ENCODE measurements at places on chromosomes 7 and 10. TPM values are rescaled to one million over a fixed set of nuclear protein-coding genes. Genes with fewer than 3 reads are reported as not detected.

The IGFBP1 gene
- not detected for polyA plus RNA-seq

The IFIT5 gene
- polyA plus RNA-seq: 9.3 TPM

The RTKN2 gene
- not detected for polyA plus RNA-seq

The HOXA9 gene
- polyA plus RNA-seq: not detected

The ZPBP gene
- not detected for polyA plus RNA-seq

The SYPL1 gene
- polyA plus RNA-seq: 93.4 TPM

The H2BK1 gene
- polyA plus RNA-seq: not detected

The CDC14C gene
- not detected for polyA plus RNA-seq

Measured in heart left ventricle (tissue), 16 donors.